C1 segment of cervical spinal cord (tissue), 14 donors: ENCODE measurements at places on chromosomes 16 and 17.
A peak's percentile ranks its signal among the peaks of the same experiment; 100 is the strongest.

DNA sequence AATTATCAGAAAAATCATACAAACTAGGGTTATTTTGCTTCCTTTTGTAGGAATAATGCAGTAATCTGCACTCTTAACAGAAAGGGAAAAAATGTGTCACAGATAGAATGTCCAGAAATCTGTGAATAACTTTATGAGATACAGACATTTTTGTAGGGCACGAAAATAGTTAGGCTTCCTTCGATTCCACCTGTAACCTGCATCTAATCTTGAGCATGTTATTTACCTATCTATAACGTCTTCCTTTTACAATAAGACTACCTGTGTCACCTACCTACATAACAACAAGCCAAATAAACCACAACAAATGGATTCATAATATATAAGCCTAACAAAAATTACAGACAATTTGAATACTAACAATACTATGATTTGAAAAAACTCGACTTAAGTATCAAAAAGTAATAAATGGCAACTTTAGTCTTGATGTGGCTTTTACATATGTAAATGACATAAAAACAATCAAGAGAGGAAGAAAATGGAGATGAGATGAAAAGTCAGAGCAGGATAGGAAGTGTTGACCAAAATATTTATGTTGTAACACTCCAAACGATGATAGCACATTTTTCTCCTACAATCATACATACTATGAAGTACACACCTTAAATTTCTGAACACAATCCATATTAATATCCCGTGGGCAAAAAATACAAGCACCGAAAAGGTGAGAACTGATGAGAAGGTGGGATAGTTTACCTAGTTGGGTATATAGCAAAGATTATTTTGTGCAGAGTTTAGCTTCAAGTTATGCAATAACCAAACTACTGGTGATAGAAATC, 2.5 kb downstream of the STAT5B start:
- no peak for DNase-seq

- no peak for DNase-seq
These were observed 15.8 kb upstream of the SLC46A1 start for GRCh38 chr17:28421787-28422305.

DNA sequence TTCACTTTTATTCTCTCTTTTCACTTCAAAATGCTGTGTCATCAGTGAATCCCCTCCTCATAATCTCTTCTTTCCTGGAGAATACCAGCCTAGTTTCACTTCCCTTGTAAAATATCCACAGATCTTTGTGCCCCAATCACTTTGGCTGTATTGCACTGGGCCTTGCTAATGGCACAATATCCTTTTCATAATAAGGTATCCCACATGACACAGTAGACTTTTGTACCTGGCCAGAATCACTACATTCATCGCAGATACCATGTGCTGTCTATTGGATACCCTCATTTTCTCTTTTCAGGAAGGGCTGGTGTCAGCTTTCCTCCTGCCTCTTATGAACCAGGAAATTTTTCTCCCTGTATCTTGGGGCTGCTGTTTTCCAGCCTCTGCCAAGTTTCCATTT, 25.7 kb upstream of the TOX3 start:
- no peak for DNase-seq

GRCh38 chr17:59002126-59002525, 104.6 kb downstream of the TRIM37 start:
- DNase-seq: no peak

DNA sequence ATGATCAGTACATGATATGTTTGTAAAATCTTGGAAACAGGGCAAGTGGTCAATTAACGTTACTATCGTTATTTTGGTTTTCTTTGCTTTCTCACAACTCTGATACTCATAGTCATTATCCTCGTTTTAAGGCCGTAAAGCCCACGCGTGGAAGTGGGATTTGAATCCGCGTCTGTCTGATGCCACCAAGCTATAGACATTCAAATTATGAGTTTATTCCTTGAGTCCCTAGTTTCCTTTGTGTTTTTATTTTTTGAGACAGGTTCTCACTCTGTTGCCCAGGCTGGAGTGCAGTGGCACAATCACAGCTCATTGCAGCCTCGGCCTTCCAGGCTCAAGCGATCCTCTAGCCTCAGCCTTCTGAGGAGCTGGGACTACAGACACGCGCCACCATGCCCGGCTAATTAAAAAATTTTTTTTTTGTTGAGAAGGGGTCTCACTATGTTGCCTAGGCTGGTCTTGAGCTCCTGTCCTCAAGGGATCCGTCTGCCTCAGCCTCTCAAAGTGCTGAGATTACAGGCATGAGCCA, 1.0 kb downstream of the DCTN5 start:
- no peak for DNase-seq

GRCh38 chr17:46123607-46124006, 69.6 kb downstream of the KANSL1 start:
- DNase-seq: no peak

- peak; percentile 36 for DNase-seq
These were observed 1.1 kb upstream of the AKTIP start for GRCh38 chr16:53503991-53504663.

GRCh38 chr16:69618721-69619120, 53.0 kb downstream of the NFAT5 start:
- no peak for DNase-seq

- no peak for DNase-seq
These were observed 36.3 kb downstream of the GDE1 start for GRCh38 chr16:19485611-19486010.

- no peak for DNase-seq
These were observed 878 bp downstream of the KRT10 start for GRCh38 chr17:40821536-40821935.

DNA sequence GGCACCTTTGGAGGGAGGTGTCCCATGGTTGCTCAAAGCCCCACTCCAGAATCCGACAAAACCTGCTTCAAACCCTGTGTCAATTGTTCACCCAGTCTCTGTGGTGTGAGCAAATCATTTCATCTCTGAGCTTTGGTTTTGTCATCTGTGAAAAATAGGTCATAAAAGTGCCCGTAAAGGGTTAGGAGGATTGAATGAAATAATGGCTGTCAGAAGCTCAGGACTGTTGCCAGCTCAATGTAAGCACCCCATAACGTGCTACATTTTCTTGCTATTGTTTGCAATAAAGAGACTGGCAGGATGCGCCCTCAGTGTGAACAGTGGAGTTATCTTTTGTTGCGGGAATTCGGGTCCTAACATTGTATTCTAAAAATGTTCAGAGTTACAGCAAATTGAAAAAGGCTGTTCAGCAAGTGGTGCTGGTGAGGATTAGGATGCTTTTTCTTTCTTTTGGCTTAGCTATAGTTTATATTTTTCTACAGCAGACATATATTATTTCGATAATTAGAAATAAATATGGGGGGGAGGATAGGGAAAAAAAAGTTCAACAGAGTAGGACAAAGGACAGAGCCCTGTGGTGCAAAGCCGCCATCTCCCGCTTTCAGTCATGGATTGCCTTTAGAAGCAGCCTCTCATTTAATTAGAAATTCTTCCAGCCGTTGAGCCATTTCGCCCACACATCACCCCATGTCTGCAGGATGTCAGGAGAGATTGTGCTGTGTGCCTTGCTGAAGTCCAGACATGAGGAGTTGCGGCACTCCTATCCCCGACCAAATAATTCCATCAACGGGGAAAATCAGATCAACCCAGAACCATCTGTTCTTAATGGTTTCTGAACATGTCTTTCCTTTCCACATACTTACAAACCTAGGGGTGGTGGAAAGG, 20.9 kb upstream of the PYY start:
- no peak for DNase-seq

- DNase-seq: no peak
These were observed 18.7 kb downstream of the ZNHIT3 start for GRCh38 chr17:36505171-36505570.

DNA sequence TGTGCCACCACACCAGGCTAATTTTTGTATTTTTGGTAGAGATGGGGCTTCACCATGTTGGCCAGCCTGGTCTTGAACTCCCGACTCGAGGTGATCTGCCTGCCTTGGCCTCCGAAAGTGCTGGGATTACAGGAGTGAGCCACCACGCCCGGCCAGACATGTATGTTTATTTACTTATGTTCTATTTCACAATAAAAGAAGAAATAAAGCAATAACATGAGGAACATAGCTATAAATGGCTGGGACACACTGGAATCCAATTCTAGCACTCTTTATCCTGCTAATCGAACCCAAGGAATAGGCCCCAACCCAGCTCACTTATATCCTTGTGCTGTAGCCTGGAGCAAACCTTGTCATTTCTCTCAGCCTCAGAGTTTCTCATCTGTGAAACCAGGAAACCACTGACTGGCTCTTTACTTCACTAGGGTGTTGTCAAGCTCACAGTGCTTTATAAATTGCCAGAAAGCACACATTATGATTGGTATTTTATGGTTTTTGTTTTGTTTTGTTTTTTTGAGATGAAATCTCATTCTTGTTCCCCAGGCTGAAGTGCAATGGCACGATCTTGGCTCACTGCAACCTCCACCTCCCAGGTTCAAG, 4.3 kb upstream of the ODAD4 start:
- no peak for DNase-seq

GRCh38 chr16:53166099-53166498, 111.3 kb downstream of the CHD9 start:
- no peak for DNase-seq

GRCh38 chr16:85563515-85564276, 49.4 kb upstream of the GSE1 start:
- DNase-seq: no peak

DNA sequence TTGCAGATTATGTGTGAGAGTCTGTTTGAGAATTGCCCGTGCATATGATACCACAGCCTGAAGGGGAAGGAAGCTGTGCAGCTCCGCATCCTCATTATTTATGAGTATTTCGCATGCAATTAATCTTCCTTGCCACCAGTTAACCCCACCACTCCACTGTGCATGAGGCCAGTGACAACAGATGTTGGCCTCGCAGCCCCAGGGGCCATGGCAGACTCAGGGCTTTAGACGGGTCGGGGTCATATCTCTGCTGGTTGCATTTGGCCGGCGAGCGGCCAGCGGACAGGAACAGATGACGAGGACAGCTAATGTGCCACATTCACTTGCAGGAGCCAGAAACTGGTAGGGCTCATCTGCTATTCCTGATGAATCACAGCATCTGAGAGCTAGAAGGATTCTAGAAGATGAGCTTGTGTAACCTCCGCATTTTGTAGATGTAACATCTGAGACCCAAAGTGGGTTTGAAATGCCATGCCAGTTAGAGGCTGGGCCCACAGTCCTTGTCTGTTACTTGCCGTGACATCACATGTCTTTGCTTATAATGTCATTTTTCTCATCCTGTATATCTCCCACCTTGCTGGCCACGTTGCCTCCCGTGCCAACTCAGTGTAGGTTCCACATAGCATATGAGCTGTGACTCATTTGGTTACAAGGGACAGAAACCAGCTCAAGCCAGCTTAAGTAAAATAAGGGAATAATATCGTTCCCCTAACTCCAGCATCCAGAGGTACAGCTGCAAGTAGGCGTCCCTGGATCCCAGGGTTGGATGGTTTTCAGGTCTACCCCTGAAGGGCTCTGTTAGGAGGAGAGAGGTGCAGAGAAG, 137.2 kb downstream of the SNX29 start:
- no peak for DNase-seq

GRCh38 chr16:30085247-30085646, 6.5 kb downstream of the TBX6 start:
- no peak for DNase-seq

- DNase-seq: no peak
These were observed 48.3 kb upstream of the BAHCC1 start for GRCh38 chr17:81346908-81347349.

GRCh38 chr16:89297156-89297874, 79.8 kb downstream of the ZNF778 start:
- no peak for DNase-seq

DNA sequence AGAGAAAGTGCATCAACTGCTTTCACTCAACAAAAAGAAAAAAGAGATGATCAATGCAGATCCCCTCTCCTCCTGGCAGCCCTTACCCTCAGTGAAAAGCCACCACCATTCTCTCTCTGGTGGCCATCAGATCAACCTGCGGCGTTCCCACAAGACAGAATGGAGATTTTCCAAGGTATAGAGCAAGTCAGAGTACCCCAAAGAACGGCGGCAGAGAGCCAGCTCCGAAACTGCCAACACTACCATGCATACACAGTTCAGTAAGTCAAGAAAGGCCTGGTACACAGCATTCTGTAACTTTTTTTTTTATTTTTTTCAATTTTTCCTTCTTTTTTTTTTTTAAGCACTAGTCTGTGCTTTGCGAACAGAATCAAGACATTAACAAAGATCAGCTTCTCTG, 30.6 kb downstream of the STH start:
- no peak for DNase-seq

DNA sequence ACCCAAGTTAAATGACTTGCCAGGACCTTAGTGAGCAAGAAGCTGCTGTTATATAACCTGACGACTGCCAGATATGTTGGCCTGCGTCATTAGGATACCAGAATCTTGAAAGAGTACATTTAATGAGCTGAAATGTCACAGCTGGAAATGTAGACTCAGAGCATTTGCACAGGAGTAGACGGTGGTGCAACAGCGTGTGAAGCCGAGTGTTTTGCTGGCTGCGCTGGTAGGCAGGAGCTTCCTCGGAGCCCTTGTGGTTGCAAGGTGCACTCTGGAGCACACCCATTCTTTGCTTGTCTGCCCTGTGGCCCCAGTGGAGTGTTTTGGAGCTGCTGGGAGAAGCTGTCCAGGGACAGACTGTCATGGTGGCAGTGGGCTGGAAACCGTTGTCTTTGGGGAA, 79.3 kb downstream of the BANP start:
- no peak for DNase-seq

DNA sequence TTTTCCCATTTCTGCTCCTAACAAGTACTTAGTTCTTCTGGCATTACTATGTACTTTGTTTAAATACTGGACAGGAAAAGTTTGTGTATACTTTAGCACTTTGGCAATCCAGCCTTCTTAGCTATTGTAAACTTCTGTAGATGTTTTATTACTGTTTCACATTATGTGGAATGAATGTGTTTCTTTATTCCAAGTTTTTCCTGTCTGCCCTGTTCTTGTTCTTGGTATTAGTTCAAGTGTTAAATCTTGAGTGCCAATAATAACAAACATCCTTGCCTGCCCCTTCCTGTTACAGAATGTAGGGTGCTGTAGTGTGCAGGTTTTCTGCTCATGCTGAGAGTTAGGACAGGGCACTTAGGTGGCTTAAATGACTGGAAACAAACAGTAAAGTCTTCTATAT, 7.3 kb upstream of the CAPNS2 start:
- no peak for DNase-seq

DNA sequence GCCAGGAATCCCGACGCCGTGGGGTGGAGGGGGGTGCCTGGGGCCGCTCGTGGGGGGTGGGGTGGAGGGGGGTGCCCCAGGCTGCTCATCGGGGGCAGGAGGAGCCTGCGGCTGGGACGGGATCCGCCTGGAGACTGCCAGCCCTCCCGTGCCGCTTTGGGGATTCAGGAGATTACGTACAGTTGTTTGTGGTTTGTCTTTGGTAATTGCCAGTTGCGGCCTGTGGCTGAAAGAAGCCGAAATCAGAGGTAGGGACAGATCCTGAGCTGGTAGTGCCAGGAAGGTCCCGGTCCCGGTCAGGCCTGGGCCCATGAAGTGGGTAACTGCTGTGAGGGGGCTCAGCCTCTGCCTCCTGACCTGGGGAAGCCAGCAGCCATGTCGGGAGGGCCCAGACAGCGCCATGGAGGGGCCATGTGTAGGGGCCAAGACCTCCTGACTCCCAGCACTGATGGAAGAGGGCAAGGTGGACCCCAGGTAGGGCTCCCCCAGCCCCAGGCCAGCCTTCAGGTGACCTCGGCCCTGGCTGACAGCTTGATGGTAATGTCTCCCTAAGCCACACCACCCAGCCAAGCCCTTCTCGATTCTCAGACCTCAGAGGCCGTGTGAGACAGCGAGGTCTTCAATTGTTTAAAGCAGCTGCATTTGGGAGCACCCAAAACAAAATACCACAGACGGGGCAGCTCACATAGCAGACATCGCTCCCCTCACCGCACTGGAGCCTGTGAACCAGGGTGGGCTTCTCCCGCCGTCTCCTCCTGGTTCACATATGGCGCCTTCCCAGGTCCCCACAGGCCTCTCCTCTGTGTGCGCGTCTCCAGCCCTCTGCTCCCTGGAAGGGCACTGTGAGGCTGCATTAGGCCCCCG, 34.9 kb upstream of the SSTR5 start:
- no peak for DNase-seq
